Vagina (tissue), 2 donors: ENCODE measurements at places on chromosomes 16 and 17.

DNA sequence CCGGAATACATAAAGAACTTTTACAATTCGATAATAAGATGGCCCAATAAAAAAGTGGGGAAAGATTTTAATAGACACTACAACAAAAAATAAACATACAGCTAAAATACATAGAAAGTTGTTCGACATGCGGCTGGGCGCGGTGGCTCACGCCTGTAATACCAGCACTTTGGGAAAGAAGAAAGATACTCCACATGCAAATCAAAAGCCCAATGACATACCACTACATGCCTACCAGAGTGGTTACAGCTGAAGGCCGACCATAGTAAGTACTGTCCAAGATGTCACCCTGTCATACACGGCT, 9.3 kb downstream of the PRCD start:
- no peak for DNase-seq

GRCh38 chr16:86932130-86932982, 354.0 kb downstream of the FOXL1 start:
- DNase-seq = no peak

DNA sequence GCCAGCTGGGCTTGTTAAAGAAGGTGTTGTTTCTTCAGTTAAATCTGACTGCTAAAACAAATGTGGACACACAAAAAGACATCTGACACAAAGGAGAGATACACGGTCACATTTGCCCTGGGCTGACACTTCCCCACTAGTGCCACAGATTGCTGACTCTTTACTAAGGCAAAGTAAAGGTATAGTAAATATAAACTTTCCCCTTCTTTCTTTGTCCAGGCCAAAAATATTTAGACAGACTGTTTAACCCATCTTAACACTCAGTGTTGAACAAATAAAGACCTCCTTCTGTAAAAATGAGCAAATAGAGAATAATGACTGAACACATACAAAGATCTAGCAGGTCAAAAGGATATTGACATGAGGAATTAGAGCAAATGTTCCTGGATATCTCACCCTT, 58.4 kb downstream of the SCNN1G start:
- no peak for DNase-seq

DNA sequence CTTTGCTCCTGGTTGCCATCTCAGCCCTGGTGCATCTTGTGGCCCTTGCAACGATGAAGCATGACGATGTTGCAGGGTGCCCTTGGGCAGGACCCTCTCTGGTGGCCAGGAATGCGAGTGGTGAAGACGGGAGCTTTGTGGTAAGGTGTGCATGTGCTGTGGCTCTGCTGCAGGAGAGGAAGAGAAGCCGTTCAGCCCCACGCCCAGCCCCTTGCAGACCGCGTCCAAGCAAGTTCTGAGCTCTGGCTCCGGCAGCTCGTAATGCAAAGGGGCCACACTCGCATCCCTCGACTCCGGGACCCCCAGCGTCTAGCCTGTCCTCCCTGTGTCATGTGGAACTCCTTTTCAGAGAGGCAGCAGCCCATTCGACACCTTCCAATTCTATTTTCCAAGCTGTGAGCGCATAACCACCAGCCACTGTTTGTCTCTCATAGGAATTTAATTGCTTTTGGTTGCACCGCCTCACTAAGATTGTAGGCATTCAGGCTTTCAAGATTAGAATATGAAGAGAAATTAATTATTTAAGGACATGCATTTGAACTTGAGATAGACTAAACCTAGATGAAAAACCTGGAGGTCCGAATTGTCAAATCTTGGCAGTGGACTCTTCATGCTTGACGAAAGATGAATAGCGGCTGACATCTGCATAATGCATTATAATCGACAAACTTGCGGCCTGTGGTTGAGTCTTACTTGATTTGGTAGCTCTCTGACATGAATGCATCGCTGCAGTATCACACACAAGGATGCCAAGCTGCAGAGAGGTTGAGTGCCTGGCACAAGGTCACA, 21.1 kb upstream of the KCNG4 start:
- DNase-seq = no peak

- no peak for DNase-seq
Measured at GRCh38 chr17:49715216-49715615, 7.5 kb upstream of the SLC35B1 start.

- DNase-seq = no peak
Measured at GRCh38 chr16:89445166-89445565, 45.2 kb downstream of the ANKRD11 start.

DNA sequence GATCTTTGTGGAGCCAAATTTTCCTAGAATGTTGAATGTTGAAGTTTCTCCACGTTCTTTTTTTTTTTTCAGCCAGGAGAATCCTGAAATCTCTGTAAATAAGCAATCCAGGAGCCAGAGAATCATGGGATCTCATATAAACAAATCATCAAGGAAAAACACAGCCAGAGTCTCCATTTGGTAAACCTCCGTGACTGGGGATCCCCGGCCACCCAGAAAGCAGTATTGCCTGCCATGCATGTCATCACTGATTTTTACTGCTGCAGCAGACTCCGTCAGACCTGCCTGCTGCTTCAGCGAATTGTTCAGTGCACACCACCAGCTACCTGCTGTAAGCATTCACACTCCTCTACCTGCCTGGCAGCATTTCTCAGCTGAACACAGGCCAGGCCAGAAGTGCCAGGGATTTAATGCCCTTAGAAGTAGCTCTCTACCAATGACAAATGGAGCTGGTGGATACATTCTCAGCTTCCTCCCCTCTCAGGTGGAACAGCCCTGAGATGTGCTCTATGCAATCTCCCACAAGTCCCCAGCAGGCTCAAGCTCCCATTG, 158.6 kb downstream of the CYLD start:
- no peak for DNase-seq

GRCh38 chr17:58985367-58985766, 121.3 kb downstream of the TRIM37 start:
- no peak for DNase-seq

DNA sequence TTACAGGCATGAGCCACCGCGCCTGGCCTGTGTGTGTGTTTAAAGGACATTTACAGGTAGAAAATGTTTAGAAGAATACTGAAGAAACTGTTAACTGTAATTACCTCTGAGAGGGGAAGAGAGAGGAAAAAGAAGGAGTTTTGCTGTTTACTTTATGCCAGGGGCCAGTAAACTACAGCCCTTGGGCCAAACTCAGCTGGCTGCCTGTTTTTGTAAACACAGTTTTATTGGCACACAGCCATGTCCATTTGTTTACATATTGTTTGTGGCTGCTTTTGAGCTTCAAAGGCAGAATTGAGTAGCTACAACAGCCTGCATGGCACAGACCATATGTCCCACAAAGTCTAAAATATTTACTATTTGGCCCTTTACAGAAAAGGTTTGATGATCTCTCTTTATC, 76.4 kb downstream of the GPR139 start:
- no peak for DNase-seq

GRCh38 chr16:63323722-63324705, 1287.8 kb upstream of the CDH8 start:
- DNase-seq = no peak

- DNase-seq = no peak
Measured at GRCh38 chr17:68346448-68346847, 55.2 kb downstream of the ARSG start.

GRCh38 chr17:8887834-8888703, 20.6 kb upstream of the PIK3R6 start:
- no peak for DNase-seq

- no peak for DNase-seq
Measured at GRCh38 chr16:57734308-57734924, 1.2 kb upstream of the KATNB1 start.
